B cell (primary cell): ENCODE measurements at places on chromosomes 2 and 18.

- DNase-seq: no peak
Measured at GRCh38 chr2:17959356-17959755, 80.9 kb downstream of the KCNS3 start.

DNA sequence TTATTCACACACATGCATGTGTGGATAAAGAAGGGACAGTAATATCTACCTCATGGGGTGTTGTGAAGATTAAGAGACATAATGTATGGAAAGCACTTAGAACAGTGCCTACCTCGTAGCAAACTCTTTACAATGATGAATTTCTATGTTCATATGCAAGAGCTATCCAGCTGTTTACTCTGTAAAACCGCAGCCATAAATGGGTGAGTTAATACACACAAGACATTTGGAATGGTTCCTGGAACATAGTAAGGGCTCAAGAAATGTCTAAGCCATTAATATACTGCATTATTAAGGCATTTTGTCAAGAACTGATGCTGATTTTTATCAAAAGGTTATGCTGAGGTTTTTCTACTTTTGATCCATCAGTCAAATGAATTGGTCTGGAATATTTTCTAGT is 1076.2 kb downstream of the TSN start:
- no peak for DNase-seq

DNA sequence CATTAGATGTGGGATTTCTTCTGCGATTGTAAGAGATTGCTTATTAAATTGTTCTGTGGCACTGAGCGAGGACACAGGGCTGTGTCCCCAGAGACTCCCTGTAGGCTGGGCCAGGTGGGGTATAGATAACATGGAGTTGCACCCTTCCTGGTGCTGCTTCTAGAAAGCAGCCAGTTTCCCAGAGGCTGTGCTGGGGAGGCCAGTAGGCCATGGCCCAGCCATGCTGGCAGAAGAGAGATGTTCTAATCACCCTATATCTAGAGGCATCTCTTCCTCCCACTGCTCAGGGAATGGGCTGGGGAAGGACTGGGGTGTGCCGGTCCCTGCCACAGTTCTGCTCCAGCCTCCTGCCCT is 66.9 kb downstream of the HS1BP3 start:
- no peak for DNase-seq

DNA sequence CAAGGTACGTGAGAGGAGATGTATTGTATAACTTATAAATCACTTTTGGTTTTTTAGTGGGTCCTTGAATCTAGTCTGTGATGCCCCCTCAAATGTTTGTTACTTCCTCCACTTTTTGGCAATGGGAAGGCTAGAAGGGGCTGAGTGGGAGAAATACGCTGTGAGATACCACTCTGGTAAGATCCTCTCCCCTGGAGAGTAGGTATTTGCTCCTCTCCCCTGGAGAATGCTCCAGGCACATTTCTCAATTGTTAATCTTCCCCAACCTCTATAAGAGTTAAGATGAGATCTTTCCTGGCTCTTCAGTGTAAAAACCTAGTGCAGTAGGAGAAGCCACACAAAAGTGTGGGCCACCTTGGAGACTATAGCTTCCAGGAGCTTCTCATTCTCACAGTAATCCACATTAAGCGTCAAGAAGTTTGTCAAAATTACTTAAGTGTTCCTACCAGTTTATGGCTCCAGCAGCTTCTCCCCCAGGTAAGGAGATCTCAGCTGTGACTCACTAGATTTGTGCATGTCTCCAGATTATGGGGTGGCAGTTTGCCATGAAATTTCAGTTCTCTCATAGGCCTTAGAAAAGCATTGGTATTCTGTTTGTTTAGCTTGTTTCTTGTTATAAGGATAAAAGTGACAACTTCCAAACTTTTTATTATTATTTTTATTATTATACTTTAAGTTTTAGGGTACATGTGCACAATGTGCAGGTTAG is 182.6 kb downstream of the FSIP2 start:
- DNase-seq: no peak
